ENCODE measurements at places on chromosomes 6 and 20.

GRCh38 chr6:74598462-74599393 is 607.1 kb downstream of the COL12A1 start:
- DNase-seq = no peak

DNA sequence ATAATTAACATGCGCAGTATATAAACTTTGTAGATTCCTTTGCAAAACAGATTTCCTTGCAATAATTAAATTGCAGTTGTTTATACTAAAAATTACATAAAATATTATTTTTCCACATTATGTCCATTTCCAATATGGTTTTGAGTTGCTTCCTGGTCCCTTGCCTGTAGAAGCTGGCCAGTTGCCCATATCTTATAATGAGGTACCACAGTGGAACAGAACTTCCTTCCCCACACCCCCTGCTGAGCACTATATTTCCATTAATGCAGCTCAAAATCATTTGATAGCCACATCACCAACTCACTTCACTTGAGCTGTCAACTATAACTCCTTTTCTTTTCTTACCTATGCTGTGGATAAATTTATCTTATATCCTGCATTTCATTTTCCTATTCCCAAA is 194.6 kb downstream of the DST start:
- DNase-seq = no peak

GRCh38 chr6:97947841-97948240 is 664.8 kb upstream of the MMS22L start:
- no peak for DNase-seq

GRCh38 chr6:47716207-47716606 is 17.8 kb downstream of the ADGRF4 start:
- no peak for DNase-seq

DNA sequence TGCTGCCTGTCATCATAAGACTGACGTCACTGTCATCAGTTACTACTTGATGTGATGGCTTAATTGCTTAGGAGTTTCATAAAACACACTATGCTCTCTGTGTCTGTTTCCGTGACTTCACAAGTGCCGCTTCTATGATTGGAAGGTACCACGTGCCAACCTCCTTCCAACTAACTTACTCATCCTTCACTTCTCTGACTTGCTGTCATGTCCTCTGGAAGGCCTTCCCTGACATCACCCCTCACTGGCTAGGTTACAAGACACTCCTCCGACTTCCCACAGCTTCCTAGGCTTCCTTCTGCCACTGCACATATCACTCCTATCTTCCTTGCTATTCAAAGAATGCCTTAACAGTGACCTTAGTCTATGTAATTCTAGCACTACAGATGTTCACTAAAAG is 20.4 kb downstream of the SERINC3 start:
- DNase-seq = no peak

- no peak for DNase-seq
Measured at GRCh38 chr20:17967521-17968365, 851 bp downstream of the SNX5 start.

GRCh38 chr20:58209652-58210397 is 18.6 kb downstream of the ANKRD60 start:
- DNase-seq = peak; percentile 33

GRCh38 chr6:159389695-159390094 is 220.5 kb downstream of the FNDC1 start:
- no peak for DNase-seq

- DNase-seq = no peak
Measured at GRCh38 chr6:99338188-99338587, 11.3 kb downstream of the FAXC start.

GRCh38 chr20:37878835-37879599 is 23.9 kb upstream of the VSTM2L start:
- no peak for DNase-seq

- no peak for DNase-seq
Measured at GRCh38 chr6:130896249-130896648, 69.0 kb downstream of the SMLR1 start.

Measured in NCI-H524 (cell line).